Fibroblast of skin of right biceps (primary cell): ENCODE measurements at places on chromosomes 16 and 17.

- peak; percentile 58 for DNase-seq
These were observed at the start of gene HSD17B2 for GRCh38 chr16:82034981-82035612. HSD17B2 (plus strand) TSS chr16:82035253; CDS start chr16:82035425, 172 bp downstream.

- DNase-seq: peak; percentile 35
These were observed 14.6 kb downstream of the SREBF1 start for GRCh38 chr17:17822189-17822588.

GRCh38 chr16:72142476-72142875, 29.5 kb downstream of the PMFBP1 start:
- peak; percentile 9 for DNase-seq

DNA sequence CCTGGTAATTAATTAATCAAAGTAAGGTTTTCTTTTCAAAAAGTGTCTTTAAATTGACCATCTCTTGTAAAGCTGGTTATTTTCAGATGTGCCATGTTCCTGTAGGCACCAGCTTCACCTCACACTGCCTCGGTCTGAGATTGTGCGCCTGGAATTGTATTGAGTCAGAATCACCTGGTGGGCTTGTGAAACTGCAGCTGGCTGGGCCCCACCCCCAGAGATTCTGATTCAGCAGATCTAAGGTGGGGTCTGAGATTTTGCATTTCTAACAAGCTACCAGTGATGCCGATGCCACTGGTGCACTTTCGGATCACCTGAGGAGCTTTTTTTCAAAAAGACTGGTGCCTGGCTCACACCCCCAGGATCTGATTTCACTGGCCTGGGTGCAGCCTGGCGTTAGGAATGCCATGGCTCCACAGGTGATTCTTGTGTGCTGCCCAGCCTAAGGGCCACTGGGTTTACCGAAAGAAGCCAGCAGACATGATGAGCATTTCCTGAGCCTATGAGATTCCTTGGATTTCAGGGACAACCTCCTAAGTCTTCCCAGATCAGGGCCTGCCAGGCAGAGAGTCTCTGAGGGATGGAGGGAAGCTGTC, 59.2 kb upstream of the TOB1 start:
- no peak for DNase-seq

GRCh38 chr16:66605177-66605978, 874 bp downstream of the CMTM3 start:
- peak; percentile 42 for DNase-seq

- peak; percentile 36 for DNase-seq
These were observed 73.3 kb upstream of the MTMR4 start for GRCh38 chr17:58587713-58588117.

- DNase-seq: no peak
These were observed 40.8 kb upstream of the CIBAR2 start for GRCh38 chr16:85153046-85153445.

DNA sequence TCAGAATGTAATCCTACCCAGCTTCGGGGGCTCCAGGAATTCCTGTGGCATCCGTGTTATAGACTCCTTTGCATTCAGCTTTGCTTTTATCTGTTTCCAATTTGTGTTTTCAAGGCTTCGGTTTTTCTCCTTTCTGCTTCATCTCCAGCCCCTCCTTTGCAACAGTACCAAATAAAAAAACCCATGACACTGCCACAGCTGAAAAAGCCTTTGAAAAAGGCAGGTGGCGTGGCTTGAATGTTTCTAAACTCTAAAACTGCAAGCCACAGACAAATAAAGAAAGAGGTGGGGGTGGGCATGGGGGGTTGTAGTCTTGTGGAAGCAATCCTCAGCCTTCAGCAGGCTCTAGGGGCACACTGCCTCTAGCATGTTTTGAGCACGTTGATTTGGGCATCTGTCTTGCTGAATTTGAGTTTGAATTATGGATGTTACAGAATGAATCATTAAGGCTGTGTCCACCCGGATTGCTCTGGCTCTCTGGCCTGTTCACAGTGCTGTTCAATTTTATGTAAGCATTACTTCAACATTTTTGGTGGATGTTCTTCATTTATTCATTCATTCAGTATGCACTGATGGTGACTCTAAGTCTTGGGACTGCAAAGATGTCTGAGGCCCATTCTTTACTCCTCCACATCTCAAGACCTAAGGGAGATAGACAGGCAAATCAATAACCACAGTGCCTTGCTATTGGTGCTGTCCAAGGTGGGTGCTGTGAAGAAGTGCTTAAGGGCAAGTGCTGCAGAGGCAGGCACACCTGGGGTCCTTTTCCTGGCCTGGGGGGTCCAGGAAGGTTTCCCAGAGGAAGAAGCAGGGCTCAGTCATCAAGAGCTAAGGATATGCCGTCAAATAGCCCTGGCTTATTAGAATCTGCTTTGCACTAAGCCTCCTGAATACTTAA, 77.4 kb downstream of the CDH13 start:
- no peak for DNase-seq

- no peak for DNase-seq
These were observed 49.1 kb downstream of the GRB2 start for GRCh38 chr17:75356260-75356937.

DNA sequence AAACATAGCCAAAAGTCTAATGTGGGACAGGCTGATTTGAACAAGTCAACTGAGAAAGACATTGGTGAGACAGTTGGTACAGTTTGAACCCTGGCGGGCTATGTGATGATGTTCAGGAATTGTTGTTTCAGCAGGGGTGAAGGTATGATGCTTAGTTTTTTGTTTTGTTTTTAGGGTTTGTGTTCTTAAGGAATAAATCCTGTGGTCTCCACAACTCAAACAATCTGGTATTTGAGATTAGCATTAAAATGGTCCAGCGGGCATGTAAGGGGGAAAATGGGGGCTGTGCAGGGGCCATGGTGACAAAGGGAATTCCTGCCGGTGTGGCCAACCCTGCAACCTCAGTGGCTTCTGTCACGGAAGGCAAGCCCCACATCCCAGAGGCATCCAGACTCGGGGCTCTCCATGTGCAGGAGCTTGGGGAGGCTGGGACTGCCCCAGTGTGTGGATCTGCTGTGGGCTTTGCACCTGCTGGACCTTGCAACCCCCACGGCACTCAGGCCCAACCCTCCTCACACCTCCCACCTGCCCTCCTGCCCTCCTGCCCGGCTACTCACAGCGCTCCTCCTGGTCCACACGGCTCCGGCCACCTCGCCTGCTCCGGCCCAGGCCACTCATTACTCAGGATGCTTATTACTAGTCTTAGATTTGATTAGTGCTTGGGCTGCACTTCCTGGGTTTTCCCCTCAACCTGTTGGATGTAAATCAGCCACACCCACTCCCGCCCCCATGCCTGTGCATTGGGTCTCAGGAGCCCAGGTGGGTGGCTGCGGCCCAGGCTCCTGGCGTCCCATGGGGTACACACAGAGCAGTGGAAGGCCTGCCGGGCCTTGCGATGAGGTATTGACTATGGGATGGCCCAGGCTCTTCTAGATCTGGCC, at the start of gene TNFRSF13B:
Gene TNFRSF13B (minus strand): TSS at position 661 of the 881 bp plus-strand sequence. CDS start 43 bp downstream, at position 618.
- no peak for DNase-seq

DNA sequence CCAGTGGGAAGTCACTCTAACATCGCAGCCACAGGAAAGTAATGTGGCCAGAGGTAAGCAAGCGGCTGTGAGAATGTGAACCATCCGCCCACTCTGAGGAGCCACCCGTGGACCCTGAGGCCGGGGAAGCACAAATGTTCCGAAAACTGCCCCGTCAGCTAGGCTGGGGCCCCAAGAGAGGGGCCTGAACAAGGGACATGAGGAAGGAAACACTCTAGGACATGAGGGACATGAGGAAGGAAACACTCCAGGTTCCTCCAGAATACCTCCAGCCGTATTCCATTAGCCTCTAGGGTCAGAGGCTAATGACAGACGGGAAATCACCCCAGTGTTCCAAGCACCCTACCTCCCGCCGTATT, 317 bp downstream of the TEFM start:
- DNase-seq: no peak

GRCh38 chr17:69320210-69320907, 6.6 kb downstream of the ABCA5 start:
- DNase-seq: peak; percentile 4

DNA sequence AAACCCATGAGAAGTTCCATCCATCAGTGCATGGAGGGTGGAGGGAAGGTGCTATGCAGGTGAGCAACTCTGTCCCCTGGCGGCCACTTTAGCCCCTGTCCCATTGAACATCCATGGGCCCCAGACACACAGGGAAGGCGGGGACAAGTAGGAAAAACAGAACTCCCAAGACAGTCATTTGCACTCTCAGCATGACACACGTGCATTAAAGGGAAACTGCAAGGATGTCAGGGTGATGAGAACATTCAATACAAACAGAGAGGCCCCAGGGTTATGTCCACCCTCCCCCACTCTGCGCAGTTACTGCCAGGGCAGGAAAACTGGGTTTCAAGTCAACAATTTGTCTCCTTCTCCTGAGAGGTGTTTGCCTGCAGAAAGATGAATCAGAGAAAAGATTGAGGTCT, 44.0 kb upstream of the AKTIP start:
- peak; percentile 88 for DNase-seq

GRCh38 chr16:7137560-7138330, 194.9 kb upstream of the RBFOX1 start:
- DNase-seq: no peak

DNA sequence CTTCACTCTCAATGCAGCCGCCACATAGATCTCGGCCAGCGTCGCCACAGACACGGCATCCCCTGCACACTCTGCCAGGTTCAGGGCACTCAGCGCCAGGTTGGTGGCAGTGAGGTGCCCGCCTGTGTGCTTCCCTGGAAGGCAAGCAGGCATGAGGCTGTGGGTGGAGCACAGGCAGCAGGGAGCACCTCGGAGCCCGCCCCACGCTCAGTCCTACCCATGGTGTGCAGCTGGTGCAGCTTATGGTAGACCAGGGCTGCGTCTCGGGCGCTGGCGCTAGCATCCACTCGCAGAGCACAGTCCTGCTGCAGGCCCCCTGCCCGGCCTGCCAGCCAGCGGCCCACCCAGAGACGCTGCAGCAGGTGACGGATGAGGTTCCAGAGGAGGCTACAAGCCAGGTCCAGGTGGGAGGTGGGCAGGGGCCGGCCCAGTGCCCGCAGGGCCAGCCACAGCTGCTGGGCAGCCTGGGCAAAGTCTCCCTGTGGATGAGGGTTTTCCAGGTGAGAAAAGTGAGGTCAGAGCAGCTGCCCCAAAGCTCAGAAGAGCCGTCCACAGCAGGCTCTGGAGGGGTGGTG, 20.5 kb downstream of the SREBF1 start:
- no peak for DNase-seq

DNA sequence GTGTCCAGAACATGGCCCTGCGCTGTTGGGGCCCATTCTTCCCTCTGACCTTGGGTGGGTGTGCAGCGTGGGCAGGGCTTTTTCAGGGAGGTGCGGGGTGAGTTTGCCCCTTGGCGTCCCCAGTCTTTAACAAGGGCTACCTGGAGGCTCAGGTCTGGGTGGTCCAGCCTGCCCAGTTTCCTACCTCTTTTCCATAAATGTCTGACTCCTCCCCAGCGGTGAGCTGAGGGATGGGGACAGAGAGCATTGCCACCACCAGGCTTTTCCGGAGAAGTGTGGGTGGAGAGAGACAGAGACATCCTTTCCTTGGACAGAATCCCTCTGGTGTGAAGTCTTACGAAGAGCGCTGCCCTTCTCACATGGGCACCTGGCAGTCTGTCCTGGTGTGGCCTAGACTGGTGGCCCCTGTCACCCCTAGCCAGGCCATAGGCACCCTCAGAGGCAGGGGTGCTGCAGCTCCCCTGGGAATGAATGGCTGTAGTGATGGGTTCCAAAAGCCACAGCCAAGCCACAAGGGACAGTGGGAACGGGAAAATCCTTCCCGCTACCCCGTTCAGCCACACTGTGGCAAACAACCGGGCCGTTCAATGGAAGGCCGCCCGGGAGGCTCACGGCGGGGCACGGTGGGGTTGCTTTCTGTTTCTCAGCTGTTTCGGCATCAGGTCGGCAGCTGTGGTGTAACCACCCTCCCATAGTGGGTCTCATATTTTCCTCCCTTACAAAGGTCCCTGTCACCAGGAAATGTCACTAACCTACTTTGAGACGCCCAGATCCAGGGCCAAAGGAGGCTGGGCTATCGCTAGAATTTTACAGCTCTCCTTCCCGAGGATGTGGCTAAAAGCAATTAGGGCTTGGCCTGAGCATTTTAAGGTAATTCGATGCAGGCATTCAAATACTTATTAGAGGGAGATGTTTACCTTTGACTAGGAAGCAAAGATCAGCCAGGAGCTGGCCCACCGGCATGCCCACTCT, 61.9 kb upstream of the GSE1 start:
- DNase-seq: no peak

DNA sequence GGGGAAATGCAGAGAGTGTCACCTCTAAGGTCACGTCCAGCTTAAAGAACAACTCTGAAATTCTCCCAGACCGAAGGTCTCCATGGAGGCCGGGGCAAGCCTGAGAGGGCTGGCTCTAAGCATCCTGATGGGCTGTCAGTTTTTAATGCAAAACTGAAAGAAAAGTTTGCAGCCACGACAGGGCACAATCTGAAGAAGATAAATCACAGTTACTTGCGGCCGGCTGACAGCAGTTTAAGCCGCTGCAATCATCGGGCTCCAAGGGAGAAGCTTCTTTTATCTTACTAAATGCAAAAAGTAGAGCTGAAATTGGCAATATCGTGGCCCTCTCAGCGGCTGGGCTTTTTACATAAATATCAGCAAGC, 168.8 kb downstream of the CYLD start:
- DNase-seq: no peak

- no peak for DNase-seq
These were observed 411 bp downstream of the GGT6 start for GRCh38 chr17:4559966-4560365.

GRCh38 chr16:67040166-67040565, 11.2 kb downstream of the CBFB start:
- DNase-seq: no peak

DNA sequence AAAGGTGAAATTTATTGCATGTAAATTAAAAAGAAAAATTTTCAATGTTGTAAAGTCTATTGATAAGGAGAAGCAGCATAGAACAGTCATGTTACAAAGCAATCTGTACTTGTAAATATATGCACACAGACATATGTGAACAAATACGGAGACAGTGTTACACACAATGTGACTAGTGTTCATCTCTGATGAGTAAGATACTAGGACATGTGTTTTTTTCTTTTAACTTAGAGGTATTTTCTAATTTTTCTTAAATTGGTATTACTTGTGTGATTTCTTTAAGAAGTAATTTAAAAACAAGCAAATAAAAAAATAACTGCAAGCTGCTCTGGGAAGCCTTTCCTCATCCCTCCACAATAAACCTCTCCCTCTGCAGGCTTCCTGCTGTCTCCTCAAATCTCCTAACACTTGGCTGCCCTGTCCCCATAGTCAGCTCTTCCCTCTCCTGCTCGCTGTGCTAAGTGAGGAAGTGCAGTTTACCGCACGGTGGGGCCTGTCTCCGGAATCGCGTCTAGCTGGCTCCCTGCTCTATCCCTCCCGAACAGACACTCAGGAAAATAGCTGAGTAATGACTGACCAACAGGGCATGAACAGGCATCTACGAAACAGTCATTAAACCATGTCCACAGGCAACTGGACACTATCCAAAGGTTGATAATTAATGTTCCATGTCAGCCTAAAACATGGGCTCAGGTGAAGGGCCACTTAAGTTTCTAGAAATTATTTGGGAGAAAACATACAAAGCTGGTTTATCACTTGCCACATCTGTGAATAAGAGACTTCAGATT, 35.9 kb downstream of the CMTM4 start:
- peak; percentile 85 for DNase-seq

GRCh38 chr16:30665155-30665829, 7.1 kb downstream of the FBRS start:
- DNase-seq: no peak
